ENCODE measurements at places on chromosomes 16 and 17.

DNA sequence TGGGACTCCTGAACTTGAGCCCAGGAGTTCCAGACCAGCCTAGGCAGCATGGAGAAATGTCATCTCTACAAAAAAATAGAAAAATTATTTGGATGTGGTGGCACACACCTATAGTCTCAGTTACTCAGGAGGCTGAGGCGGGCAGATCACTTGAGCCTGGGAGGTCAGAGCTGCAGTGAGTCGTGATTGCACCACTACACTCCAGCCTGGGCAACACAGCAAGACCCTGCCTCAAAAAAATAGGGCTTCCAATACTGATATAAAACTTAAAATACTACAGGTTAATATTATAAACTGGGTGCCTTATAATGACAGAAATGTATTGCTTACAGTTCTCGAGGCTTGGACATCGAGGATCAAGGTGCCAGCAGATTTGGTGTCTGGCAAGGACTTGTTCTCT is 10.6 kb downstream of the CES2 start:
- DNase-seq = no peak
- H3K4me1 ChIP-seq = peaks cover 12% of the 10 kb centered on the region
- peaks cover 13% of the 10 kb centered on the region for H3K36me3 ChIP-seq

- H3K36me3 ChIP-seq = no peaks in the 10 kb centered on the region
- no peak for DNase-seq
- H3K4me3 ChIP-seq = no peak overlapping the region
- peaks cover 26% of the 10 kb centered on the region for H3K4me1 ChIP-seq
Measured at GRCh38 chr16:85422196-85422631, 190.9 kb upstream of the GSE1 start.

- H3K27me3 ChIP-seq = peaks cover 77% of the 10 kb centered on the region
- no peak for DNase-seq
- H3K27ac ChIP-seq = no peak overlapping the region
Measured at GRCh38 chr17:8116776-8117175, 1.5 kb downstream of the ALOXE3 start.

GRCh38 chr17:57835333-57835900 is 14.4 kb downstream of the MRPS23 start:
- DNase-seq = no peak
- no peaks in the 10 kb centered on the region for H3K27me3 ChIP-seq
- peaks cover 16% of the 10 kb centered on the region for H3K36me3 ChIP-seq
- no peak overlapping the region for H3K4me3 ChIP-seq
- no peak overlapping the region for H3K27ac ChIP-seq
- H3K4me1 ChIP-seq = peaks cover 16% of the 10 kb centered on the region

DNA sequence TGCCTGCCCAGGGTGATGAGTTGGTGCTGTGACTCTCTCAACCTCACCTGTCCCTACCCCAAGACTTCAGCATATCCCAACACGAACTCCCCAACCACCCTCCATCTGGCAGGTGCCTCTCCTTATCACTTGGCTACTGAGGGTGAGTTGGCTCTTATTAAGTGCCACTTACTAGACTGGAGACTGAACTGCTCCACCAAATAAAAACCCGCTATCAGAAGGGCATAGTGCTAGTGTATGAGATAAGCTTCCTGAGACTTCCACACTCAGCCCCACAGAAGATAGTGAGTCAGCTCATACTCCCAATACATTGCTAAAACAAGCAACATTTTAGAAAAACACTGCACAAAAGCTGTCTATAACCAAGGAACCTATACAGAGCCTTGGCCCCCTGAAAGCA is 16.0 kb upstream of the CCL18 start:
- no peak overlapping the region for H3K4me3 ChIP-seq
- H3K4me1 ChIP-seq = no peaks in the 10 kb centered on the region
- H3K27me3 ChIP-seq = no peaks in the 10 kb centered on the region
- DNase-seq = no peak
- H3K27ac ChIP-seq = no peak overlapping the region
- 0 out of 2 replicates have a peak, but pooled peaks cover 5% of the 10 kb centered on the region for H3K36me3 ChIP-seq

DNA sequence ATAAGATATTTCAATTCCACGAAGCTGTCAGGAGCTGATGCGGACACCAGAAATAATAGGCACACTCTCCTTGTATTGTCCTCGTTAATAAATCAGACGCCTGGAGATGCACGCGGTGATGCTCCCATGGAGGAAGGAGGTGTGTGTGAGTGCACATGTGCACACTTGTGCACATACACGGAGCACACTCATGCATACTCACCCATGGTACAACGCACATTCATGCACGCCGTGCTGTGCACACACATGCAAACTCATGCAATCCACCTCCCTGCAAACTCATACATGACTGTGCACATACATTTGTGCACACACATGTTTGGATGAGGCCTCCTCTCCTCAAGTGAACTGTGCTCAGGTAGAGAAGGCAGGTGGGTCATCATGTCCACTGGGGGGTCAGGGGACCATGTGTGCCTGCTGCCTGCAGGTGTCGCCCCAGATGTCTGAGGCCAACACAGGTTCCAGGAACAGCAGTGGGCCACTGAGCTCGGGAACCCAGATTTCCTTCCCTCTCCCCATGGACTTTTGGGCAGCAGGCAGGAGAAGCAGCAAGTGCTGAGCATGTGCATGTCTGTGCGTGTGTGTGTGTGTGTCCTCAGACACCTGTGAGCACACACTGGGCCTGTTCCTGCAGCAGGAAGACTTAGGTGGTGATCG is 165.3 kb downstream of the SDK2 start:
- H3K27ac ChIP-seq = peak overlapping the region; percentile 52
- peaks cover 2% of the 10 kb centered on the region for H3K27me3 ChIP-seq
- no peak overlapping the region for H3K4me3 ChIP-seq
- H3K36me3 ChIP-seq = no peaks in the 10 kb centered on the region
- peaks cover 31% of the 10 kb centered on the region for H3K4me1 ChIP-seq

DNA sequence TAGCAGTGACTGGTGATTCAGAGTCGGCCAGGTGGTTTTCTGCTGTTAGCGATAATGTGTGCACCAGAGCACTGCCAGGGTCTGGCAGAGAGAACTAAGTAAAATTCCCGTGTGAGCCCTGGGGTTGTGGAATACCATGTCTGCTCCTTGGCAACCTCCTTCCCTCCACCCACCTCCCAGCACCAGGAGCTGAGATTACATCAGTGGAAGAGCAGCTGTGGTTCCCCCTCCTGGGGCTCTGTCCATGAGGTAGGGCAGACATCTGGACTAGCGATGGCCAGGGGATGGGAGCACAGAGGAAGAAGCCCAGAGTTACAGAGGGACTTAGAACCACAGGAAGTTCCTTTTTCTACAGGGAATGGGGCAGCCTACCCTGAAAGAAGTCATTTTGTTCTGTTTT is 15.8 kb downstream of the CLEC10A start:
- no peak for DNase-seq
- no peak overlapping the region for H3K27ac ChIP-seq
- H3K36me3 ChIP-seq = peaks cover 21% of the 10 kb centered on the region
- H3K27me3 ChIP-seq = peaks cover 38% of the 10 kb centered on the region
- H3K4me1 ChIP-seq = no peaks in the 10 kb centered on the region
- no peak overlapping the region for H3K4me3 ChIP-seq

- peak overlapping the region; percentile 27 for H3K4me3 ChIP-seq
- H3K4me1 ChIP-seq = peaks cover 36% of the 10 kb centered on the region
- peak; percentile 36 for DNase-seq
Measured at GRCh38 chr17:79794659-79795511, 2.0 kb downstream of the CBX8 start.

DNA sequence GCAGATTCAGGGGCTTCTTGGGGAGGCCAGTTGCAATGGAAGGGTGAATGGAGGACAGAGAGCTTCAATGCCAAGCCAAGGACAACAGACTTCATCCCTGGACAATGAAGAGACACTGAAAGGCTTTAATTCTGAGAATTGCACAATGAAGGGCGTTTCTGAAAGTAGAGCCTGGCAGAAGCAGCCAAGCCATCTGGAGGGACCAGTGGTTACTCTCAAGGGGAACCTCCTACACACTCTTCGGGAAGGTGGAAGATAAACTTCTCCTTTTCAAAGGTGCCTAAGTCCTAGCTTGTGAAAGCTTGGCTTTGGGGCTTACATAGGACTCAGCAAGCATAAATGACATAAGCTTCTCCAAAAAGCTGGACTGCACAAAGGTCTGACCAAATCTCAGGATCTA is 6.2 kb upstream of the CES1 start:
- DNase-seq = no peak
- H3K4me1 ChIP-seq = peaks cover 7% of the 10 kb centered on the region
- H3K27ac ChIP-seq = no peak overlapping the region
- no peaks in the 10 kb centered on the region for H3K27me3 ChIP-seq

DNA sequence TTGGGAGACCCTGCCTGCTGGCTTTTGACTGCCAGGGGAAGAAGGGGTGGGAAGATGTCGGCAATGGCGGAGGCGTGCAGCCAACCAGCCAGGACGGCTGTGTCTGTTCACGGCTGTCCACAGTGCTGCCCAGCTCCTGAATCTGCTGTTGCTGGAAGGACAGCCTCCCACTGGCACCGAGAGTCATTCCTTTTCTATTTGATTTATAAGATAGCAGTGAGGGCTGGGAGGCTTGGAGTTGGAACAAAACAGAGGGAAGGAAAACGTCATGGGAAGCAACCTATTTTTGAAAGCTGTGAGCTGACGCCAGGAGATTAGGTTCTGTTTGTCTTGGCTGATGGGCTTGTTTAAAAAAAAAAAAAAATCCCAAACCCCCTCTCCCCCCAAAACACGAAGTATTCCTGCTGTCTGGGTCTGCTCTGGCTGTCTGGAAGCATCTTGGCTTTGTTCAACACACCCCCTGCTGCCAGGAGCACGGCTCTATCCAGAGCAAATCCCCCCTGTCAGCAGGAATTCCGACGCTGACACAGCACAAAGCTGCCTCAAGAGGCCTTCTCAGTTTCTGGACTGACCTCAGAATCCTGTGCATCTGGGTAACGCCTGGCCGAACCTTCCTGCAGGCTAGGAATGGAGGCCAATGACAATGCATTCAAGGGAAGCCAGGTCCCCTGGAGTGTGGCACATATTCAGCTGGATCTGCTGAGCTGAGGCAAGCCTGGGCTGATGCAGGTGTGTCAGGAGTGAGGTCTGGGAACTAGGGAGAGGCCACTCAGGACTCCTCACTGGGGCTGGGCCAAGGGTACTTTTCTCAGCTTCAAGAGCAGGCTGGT is 41.0 kb upstream of the SREBF1 start:
- no peaks in the 10 kb centered on the region for H3K27me3 ChIP-seq
- peaks cover 41% of the 10 kb centered on the region for H3K4me1 ChIP-seq
- peak; percentile 52 for DNase-seq
- H3K4me3 ChIP-seq = no peak overlapping the region
- H3K36me3 ChIP-seq = no peaks in the 10 kb centered on the region

DNA sequence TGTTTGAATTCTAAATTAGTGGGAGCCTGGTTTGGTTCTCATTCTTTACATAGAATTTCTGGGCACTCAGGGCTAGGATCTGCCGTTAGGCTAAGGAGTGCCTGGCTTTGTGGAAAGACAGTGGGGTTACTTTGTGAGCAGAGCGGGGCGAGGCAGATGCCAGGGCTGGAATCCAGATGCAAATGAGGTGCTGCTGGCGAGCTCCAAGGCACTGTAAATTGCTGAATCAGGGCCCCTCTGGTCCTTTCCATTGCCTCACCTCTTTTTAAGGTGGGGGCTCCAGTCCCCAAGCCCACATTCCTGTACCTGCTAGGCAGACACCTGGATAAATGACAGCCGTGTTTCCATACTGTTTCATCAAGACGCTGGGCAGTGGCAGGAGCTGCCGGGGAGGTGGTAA is 33.8 kb downstream of the PIPOX start:
- peak; percentile 41 for DNase-seq
- H3K36me3 ChIP-seq = peaks cover 14% of the 10 kb centered on the region
- H3K4me3 ChIP-seq = no peak overlapping the region
- peaks cover 40% of the 10 kb centered on the region for H3K4me1 ChIP-seq
- H3K27ac ChIP-seq = 0 out of 2 replicates have a peak overlapping the region, but pooled peaks have one; percentile 84

- no peak overlapping the region for H3K27ac ChIP-seq
- H3K4me3 ChIP-seq = no peak overlapping the region
- no peaks in the 10 kb centered on the region for H3K27me3 ChIP-seq
- peaks cover 32% of the 10 kb centered on the region for H3K4me1 ChIP-seq
Measured at GRCh38 chr17:50185631-50186471, 15.6 kb downstream of the COL1A1 start.

GRCh38 chr16:86432691-86433090 is 77.6 kb upstream of the FOXF1 start:
- H3K27me3 ChIP-seq = peaks cover 5% of the 10 kb centered on the region
- H3K27ac ChIP-seq = no peak overlapping the region
- no peaks in the 10 kb centered on the region for H3K4me1 ChIP-seq
- DNase-seq = no peak

GRCh38 chr17:43784068-43784467 is 3.8 kb downstream of the CFAP97D1 start:
- H3K27me3 ChIP-seq = peaks cover 24% of the 10 kb centered on the region
- no peak overlapping the region for H3K27ac ChIP-seq
- H3K36me3 ChIP-seq = no peaks in the 10 kb centered on the region
- DNase-seq = no peak

DNA sequence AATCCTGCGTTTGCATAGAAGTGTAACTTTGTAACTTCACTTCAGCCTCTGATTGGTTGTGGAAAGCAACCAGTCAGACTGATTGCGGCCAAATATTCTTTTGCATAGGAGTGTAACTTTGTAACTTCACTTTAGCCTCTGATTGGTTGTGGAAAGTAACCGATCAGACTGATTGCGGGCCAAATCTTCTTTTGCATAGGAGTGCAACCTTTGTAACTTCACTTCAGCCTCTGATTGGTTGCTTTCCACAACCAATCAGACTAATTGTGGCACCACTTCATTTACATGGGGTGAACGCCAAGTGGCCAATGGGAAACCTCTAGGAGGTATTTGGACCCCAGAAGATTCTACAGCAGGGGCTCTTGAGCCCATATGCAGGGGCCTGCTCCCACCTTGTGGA is 1.8 kb upstream of the TMEM98 start:
- no peak overlapping the region for H3K4me3 ChIP-seq
- H3K27ac ChIP-seq = no peak overlapping the region
- peaks cover 5% of the 10 kb centered on the region for H3K36me3 ChIP-seq
- H3K27me3 ChIP-seq = peaks cover 5% of the 10 kb centered on the region
- DNase-seq = no peak
- H3K4me1 ChIP-seq = peaks cover 12% of the 10 kb centered on the region

- no peak overlapping the region for H3K4me3 ChIP-seq
- peaks cover 14% of the 10 kb centered on the region for H3K4me1 ChIP-seq
- no peak for DNase-seq
- peaks cover 49% of the 10 kb centered on the region for H3K36me3 ChIP-seq
- no peak overlapping the region for H3K27ac ChIP-seq
Measured at GRCh38 chr16:1674751-1675664, 3.1 kb upstream of the JPT2 start.

- H3K27me3 ChIP-seq = no peaks in the 10 kb centered on the region
- no peak overlapping the region for H3K27ac ChIP-seq
- no peak for DNase-seq
- H3K36me3 ChIP-seq = peaks cover 18% of the 10 kb centered on the region
- H3K4me1 ChIP-seq = no peaks in the 10 kb centered on the region
Measured at GRCh38 chr17:62680541-62681052, 53.1 kb downstream of the MRC2 start.

GRCh38 chr17:6019959-6020358 is 50.2 kb upstream of the WSCD1 start:
- no peak overlapping the region for H3K4me3 ChIP-seq
- DNase-seq = no peak
- H3K36me3 ChIP-seq = no peaks in the 10 kb centered on the region
- peaks cover 18% of the 10 kb centered on the region for H3K4me1 ChIP-seq
- H3K27me3 ChIP-seq = no peaks in the 10 kb centered on the region
